ENCODE measurements at places on chromosomes 4 and X. TPM values are rescaled to one million over a fixed set of nuclear protein-coding genes. Genes with fewer than 3 reads are reported as not detected.

SPARCL1 gene
- not detected for total RNA-seq

AKAP14 gene
- total RNA-seq = not detected

GC gene
- total RNA-seq = not detected

FGFBP2 gene
- 3.5 TPM for total RNA-seq

DUSP9 gene
- 0.15 TPM for total RNA-seq

CSAG3 gene
- not detected for total RNA-seq

TEX13C gene
- total RNA-seq = not detected

DOCK11 gene
- total RNA-seq = 49.4 TPM

SSX4 gene
- total RNA-seq = not detected

ARHGAP36 gene
- total RNA-seq = not detected

ODAPH gene
- total RNA-seq = not detected

FAM9A gene
- not detected for total RNA-seq

DNA sequence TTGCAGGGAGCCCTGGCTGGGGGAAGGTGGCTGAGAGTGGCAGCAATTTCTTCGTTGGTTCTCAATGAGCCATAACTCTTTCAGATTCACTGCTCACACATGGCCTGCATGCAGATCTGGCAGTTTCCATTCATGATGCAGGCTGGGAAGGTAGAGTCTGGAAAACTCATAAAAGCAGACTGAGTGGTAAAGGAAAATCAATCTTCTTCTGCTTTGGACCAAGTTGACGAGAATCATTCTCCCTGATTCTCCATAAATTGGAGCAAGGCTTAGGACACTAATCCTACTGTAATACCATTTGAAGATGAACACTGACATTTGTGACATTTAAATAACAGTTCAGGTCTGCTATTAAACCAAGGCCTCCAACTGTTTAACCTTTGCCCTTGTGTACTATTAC lies 35.3 kb upstream of the HAND2 start:
- DNase-seq = no peak

GRCh38 chrX:40097504-40098263 lies at the start of gene BCOR:
Gene BCOR (minus strand): TSS chrX:40097958. CDS start chrX:40077929, 20,029 bp downstream.
- peak; percentile 61 for DNase-seq

DNA sequence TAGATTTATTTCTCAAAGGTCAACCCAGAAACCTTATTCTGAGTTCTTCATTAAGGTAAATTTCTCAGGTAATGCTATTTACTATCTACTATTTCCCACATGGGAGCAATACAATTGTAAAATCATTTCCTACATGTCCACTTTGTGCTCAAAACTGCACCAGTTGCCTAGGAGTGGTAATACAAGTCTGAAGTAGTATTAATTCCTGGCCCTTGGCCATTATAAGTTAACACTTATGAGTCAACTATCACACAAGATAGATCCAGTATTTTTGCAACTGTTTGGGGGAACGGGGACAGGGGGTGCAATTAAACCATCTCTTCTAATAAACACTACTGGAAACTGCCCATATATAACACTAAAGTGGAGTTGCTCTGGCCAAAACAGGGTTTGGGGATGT lies 48.9 kb downstream of the ACSL4 start:
- DNase-seq = no peak

DNA sequence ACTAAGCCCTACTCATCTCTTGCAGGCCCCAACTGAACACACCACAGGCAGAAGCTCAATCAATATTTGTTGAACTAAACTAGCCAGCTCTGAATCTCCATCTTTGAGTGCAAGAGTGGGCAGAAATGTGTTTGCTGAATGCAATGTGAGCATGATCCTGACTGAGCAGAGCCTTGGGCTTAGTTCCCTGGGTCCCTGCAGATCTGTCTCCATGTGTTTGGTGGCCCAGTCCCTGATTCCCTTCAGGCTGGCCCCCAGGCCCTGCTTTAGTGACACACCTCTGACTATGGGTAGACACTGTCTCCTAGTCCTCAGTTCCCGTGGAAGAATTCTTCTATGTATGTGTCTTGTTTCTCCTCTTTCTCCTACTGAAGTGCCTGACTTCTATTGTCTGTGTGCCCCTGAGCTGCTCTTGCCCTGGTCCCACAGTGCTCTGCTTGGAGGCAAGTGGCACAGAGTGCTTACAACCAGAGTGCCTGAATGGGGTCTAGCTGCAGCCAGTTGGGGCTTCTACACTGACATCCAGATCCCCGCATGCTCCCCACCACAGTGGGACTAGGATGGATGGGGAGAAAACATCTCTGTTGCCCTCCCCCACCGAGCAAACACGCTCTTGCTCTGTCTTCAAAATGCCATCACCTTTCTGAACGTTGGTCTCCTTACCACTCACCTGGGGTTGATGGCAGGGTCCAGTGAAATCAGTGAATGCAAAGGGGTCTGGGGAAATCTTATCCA lies 9.3 kb downstream of the PJA1 start:
- no peak for DNase-seq

- no peak for DNase-seq
These were observed 48.3 kb downstream of the ZAR1 start for GRCh38 chr4:48538358-48538757.

DNA sequence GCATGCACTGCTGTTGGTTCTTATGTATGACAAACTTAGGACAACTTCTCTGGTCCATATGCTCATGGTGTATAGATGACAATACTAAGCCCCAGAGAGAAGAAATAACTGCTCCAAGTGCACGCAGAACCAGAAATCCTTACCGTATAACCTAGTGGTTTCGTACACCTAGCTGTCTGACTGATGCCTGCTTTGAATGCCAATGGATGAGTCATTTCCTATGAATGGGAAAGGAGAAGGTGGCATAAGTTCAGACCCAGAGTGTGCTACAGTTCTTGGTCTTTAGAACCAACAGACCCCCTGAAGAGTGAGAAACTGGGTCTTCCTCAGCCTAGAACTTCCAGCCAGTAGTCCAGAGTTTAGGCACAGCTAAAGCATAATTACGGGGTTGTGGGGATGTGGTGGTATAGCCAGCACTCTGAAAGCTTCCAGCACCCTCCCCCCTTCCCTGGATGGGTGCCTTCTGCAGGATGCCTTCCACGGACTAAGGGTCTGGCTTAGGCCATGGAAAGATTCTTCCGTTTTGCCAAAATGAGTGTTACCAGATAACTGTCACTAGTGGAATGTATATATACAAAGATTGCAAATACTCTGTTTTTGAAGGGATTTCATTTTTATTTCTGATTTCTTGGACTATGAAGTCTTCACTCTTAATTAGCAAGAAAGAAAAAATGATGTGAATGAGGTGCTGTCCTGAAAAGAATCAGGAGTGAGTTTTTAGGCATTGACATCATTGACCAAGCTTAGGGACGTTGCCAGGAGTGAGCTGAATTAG lies 84.6 kb upstream of the PACRGL start:
- no peak for DNase-seq

GRCh38 chr4:4560642-4561041 lies 18.8 kb upstream of the STX18 start:
- no peak for DNase-seq

DNA sequence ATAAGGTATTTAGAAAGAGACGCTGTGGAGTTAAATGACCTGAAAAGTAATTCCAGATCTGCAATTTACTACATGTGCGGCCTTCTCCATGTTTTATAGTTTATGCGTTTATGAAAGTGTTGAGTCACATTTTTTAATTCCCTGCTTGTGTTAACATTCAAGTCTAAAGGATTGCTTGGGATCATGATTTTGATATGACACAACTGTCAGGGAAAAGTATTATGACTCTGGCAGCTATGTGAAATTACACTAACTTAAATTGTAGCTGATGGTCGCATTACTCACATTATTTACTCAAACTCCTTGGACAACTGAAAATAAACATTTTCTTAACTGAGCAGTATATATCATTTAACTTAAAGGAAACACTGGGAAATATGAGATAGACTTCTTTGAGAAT lies 14.3 kb upstream of the GABRB1 start:
- DNase-seq = no peak

DNA sequence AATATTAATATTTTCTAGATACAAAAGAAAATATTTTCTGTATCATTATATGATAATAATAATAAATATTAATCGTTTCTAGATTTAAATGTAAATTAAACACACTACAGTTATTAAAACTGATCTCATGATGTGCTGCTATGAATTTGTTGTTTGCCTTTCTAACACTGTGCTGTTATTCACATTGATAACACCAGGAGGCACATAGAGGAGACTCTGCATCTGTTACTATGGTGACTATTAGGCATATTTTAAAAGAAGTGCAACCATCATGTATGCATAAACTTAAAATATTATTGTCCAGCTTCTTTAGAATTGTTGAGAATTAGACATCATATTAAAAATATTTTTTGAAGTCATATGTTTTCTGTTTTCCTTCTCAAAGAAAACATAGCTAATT lies 11.8 kb upstream of the PDGFC start:
- DNase-seq = no peak

- DNase-seq = no peak
These were observed 372.1 kb downstream of the RAB28 start for GRCh38 chr4:13112030-13112429.

DNA sequence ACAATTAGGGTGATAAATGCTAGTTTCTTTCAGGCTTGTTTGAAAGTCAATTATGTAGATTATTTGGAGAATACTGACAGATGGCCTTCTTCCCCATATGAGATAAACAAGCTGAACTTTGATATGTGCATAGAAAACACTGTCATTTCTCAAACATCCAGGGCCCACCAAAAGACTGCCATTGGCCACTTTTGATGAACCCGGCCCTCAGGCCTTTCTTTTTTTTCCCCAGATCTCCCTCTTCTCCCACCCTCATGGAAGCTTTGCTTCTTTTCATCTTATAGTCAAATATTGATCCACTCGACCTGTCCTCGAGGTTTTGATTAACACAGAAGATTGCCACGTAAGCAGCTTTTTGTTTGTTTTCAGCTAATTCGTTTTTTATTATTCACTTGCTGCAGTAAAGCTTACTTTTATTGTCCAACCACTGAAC lies 377.4 kb downstream of the SMARCA1 start:
- DNase-seq = no peak

DNA sequence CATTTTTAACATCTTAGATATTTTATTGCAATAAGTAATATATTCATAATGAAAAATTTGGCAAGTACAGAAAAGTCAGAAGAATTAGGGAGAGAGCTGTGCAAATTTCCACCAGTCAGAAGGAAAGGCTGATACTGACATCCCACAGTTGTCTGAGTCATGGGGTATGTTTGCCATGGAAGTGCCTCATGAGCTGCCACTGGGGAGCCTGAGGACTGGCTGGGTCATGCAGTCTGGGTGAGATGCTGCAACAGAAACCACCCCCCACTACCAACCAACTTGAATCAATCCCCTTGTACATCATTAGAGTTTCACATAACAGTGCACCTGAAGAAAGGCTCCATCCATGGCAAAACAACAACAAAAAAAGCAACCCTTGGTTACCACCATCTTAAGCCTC lies 45.2 kb upstream of the ENPP6 start:
- no peak for DNase-seq

DNA sequence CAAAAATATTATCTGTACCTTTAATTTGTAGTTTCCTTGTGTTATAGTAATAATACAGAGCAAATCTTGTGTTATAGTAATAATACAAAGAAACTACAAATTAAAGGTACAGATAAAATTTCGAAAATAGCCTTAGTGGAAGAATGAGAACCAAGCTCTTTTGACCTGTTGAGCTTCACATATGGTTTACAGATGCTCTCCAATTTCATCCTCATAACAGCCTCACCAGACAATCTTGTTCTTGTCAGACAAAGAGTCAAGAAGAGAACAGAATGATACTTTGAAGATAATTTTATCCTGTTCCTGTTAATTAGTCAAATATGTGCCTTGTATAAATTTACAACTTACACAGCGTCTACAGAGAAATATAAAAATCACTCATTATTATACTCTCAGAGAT lies 12.8 kb downstream of the ATXN3L start:
- no peak for DNase-seq

DNA sequence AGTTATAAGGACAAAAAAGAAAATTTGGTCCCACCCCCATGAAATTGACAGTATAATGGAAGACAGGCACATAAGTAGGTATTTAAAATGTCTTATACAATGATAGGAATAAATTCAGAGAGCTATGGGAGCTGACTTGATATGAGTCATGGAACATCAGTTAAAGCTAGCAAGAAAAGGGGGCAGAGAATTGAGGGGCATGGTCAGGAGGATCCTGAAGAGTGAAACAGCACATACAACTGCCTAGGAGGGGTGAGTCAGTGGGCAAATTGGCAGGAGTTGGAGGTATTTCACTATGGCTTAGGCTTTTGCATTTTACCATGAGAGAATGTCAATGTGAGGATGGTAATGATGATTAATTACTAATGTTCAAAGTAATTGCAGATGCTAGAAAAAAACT lies 95.4 kb upstream of the BANK1 start:
- DNase-seq = no peak

DNA sequence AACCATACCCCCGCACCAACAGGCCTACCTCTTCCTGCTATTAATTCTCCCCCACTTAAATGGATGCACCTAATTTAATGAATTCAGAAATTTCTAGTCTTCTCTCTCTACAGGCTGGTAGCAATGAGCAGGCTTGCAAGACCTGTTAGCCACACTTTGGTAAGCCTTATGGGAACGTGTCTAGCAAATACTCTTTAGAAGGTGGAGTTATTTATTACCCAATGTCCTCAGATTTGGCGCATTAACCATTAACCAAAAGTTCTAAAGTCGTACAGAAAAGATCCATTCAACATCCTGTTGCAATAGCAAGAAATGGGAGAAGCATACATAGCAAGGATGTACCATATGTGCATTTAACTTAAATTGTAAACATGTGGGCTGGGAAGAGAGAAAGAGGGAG lies 47.5 kb downstream of the SLITRK2 start:
- no peak for DNase-seq

- no peak for DNase-seq
These were observed 330.0 kb downstream of the TLL1 start for GRCh38 chr4:166202991-166203390.

DNA sequence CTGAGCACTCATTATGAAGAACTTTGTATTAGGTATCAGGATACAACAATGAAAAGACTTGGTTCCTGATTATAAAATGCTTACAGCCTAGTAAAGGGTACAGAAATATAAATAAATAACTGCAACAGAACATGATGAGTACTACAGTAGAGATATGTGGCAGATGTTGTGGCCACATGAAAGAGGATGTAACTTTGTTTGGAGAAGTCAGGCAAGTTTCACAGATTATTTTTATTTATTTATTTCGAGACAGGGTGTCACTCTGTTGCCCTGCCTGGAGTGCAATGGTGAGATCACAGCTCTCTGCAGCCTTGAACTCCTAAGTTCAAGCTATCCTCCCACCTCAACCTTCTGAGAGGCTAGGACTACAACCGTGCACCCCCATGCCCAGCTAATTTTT lies 15.8 kb upstream of the UBE2K start:
- no peak for DNase-seq

- no peak for DNase-seq
These were observed 923.6 kb upstream of the TENM3 start for GRCh38 chr4:181319629-181320028.

DNA sequence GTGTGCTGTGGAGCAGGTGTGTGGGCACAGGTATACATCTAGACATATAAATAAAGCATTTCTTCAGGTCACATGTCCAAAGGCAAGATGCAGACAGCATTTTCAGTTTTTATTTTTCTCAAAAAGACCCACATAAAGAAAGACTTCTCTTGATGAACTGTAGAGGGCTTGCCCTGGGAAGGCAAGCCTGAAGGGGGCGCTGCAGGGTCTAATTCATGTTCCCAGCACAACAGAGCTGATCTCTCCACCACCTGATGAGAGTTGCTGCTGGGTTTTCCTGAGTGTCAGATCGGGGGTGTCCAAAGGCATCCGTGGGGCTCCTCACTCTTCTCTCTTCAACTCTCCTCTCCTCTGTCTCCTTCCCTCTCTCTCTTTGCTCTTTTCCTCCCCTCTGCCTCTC lies 26.6 kb downstream of the ADRA2C start:
- no peak for DNase-seq

- no peak for DNase-seq
These were observed 660.5 kb upstream of the PABPC4L start for GRCh38 chr4:134862116-134862515.
